Heart right ventricle (tissue), 16 donors: ENCODE measurements at places on chromosomes 1 and 21. TPM values are rescaled to one million over a fixed set of nuclear protein-coding genes. Genes with fewer than 3 reads are reported as not detected.

The ZNF593OS gene
- total RNA-seq = not detected

The NPPB gene
- 317 TPM for total RNA-seq

The GABRD gene
- 0.88 TPM for total RNA-seq

The MAN1A2 gene
- 27.6 TPM for total RNA-seq

The ZNHIT6 gene
- 10.5 TPM for total RNA-seq

The STK40 gene
- 51.3 TPM for total RNA-seq

The KCNAB2 gene
- total RNA-seq = 23.6 TPM

The FCGR3A gene
- 1.9 TPM for total RNA-seq

The SPATA21 gene
- not detected for total RNA-seq

The BCAN gene
- 0.22 TPM for total RNA-seq

The PLA2G2F gene
- total RNA-seq = not detected

The MAPKAPK2 gene
- 224 TPM for total RNA-seq

The INSRR gene
- total RNA-seq = 0.07 TPM

The SLC1A7 gene
- 0.51 TPM for total RNA-seq

The ETV3 gene
- 16.6 TPM for total RNA-seq

The MXRA8 gene
- 14.3 TPM for total RNA-seq

The CDA gene
- 3.2 TPM for total RNA-seq

The ASPM gene
- total RNA-seq = 0.39 TPM

The CROCC gene
- total RNA-seq = 12.8 TPM

The TRIM67 gene
- 0.05 TPM for total RNA-seq

The PRAMEF17 gene
- total RNA-seq = not detected

The IFI44 gene
- total RNA-seq = 10.7 TPM

The ZFP69B gene
- total RNA-seq = 1.3 TPM
